Aortic smooth muscle cell (primary cell): ENCODE measurements at places on chromosomes 6 and 20. TPM values are rescaled to one million over a fixed set of nuclear protein-coding genes. Genes with fewer than 3 reads are reported as not detected.

Gene EXOC2
- total RNA-seq: 36.3 and 37.9 TPM in 2 replicates

Gene RGS17
- 19.3 and 37.3 TPM in 2 replicates for total RNA-seq

Gene LTA
- not detected in 2 replicates for total RNA-seq

Gene CEBPB
- total RNA-seq: 22.1 and 28.8 TPM in 2 replicates

Gene METTL24
- 2.1 and 2.2 TPM in 2 replicates for total RNA-seq

Gene ULBP3
- total RNA-seq: 15.8 and 22.6 TPM in 2 replicates

Gene COL9A1
- total RNA-seq: not detected in 2 replicates

Gene BEND3
- 0.93 and 1.2 TPM in 2 replicates for total RNA-seq

Gene PDE7B
- total RNA-seq: 31.0 and 130 TPM in 2 replicates

Gene BPIFB2
- total RNA-seq: not detected in 2 replicates

Gene OR2W1
- not detected in 2 replicates for total RNA-seq

Gene ADGRG6
- total RNA-seq: under 0.01 and 0.12 TPM in 2 replicates

Gene LPA
- total RNA-seq: not detected in 2 replicates

Gene SNPH
- total RNA-seq: 6.2 and 6.3 TPM in 2 replicates

Gene SCUBE3
- 2.5 and 9.2 TPM in 2 replicates for total RNA-seq

Gene BTN1A1
- total RNA-seq: under 0.01 TPM in 1 of 2 replicates, not detected in the other

Gene DNAH8
- under 0.01 TPM in 2 replicates for total RNA-seq

Gene MMP24
- 0.53 and 0.75 TPM in 2 replicates for total RNA-seq

Gene KCNK15
- total RNA-seq: 0.26 and 0.37 TPM in 2 replicates

Gene CALHM4
- not detected in 2 replicates for total RNA-seq

Gene ALDH8A1
- total RNA-seq: 0.50 and 0.92 TPM in 2 replicates

Gene ADGB
- not detected in 2 replicates for total RNA-seq

Gene PTCHD4
- 0.62 and 1.2 TPM in 2 replicates for total RNA-seq

Gene ZNF341
- 0.92 and 1.3 TPM in 2 replicates for total RNA-seq
